A549 treated with DMSO at 1 μM for 4 hours (cell line): ENCODE measurements at places on chromosomes 11 and 22. TPM values are rescaled to one million over a fixed set of nuclear protein-coding genes. Genes with fewer than 3 reads are reported as not detected.

Gene SOX10
- not detected in 5 replicates for total RNA-seq

Gene MMP11
- total RNA-seq: 0.11 to 0.23 TPM (median 0.14 TPM) in 5 replicates

Gene ESAM
- total RNA-seq: 9.0 to 12.4 TPM (median 10.5 TPM) in 5 replicates

Gene RAG2
- not detected in 5 replicates for total RNA-seq

Gene CNIH2
- 1.1 to 2.6 TPM (median 2.2 TPM) in 5 replicates for total RNA-seq

Gene TMEM121B
- 0.08 to 0.24 TPM (median 0.13 TPM) in 5 replicates for total RNA-seq

Gene FAM227A
- total RNA-seq: 0.66 to 1.1 TPM (median 0.73 TPM) in 5 replicates

Gene ACTN3
- 0.02 to 0.08 TPM (median 0.05 TPM) in 3 of 5 replicates, not detected in the others for total RNA-seq

Gene PPME1
- 46.7 to 60.4 TPM (median 56.5 TPM) in 5 replicates for total RNA-seq

Gene OR4A16
- not detected in 5 replicates for total RNA-seq

Gene CDON
- total RNA-seq: 2.0 to 4.1 TPM (median 3.4 TPM) in 5 replicates
